Liver (tissue), 10 donors: ENCODE measurements at places on chromosomes 12 and 14. TPM values are rescaled to one million over a fixed set of nuclear protein-coding genes. Genes with fewer than 3 reads are reported as not detected.

DNA sequence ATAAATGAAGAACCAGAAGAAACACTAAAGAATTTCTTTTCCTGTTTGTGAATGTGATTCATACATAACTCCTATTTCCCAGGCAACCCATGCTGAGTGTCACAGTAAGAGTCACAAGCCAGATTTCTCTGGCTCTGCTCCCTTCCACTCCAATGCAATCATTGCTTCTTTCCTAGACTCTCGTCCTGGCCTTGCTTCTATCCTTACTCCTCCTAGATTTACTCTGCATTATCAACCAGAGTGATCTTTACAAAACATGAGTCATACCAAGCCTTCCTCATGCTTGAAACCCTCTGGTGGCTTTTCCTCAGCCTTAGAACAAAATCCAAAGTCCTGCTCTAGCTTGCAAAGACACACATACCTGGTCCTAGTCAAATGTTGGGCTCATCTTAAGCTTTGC is 13.3 kb downstream of the IL22 start:
- no peak for DNase-seq

Gene KCNJ8
- total RNA-seq, result 10.9 TPM

DNA sequence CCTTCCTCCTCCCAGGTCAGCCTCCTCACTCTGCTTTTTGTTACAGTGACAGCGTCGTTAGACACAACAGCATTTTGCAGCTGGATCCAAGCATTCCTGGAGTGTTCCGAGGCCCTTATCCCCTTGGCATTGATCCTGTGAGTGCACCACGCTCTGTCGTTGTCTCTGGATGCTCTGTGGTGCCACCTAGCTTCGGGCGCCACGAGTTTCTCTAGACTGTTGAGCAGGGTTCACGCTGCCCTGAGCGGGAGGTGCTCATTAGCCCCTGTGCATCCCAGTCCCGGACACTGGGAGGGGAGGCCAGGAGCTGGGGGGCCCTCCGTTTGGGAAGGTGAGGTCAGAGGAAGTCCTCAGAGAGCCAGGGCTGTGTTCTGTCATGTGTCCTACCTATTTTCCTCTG is 17.3 kb upstream of the DNAH10 start:
- no peak for DNase-seq

Gene CCDC38
- total RNA-seq, result 1.3 TPM

Gene NPFF
- not detected for total RNA-seq

DNA sequence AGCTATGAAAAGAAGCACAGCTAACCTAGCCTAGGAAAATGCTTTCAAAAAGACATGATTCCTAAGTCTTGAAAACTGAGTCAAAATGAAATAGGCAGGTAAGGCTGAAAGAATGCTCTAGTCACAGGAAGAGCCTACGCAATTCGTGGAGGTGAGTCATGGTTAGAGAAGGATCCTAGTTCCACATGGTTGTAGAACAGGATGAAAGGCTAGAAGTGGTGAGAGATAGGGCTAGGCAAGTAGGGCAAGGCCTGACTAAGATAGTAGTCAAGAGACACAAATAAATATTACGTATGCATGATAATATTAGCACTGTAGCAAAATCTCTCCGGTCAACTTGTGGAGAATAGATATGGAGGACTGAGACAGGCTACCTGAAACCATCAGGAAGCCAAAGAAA is 47.2 kb downstream of the PLCZ1 start:
- no peak for DNase-seq

Gene RND1
- 7.7 TPM for total RNA-seq
